ENCODE measurements at places on chromosomes 16 and 17.

GRCh38 chr16:23650674-23651416 lies 9.6 kb downstream of the DCTN5 start:
- DNase-seq = no peak

DNA sequence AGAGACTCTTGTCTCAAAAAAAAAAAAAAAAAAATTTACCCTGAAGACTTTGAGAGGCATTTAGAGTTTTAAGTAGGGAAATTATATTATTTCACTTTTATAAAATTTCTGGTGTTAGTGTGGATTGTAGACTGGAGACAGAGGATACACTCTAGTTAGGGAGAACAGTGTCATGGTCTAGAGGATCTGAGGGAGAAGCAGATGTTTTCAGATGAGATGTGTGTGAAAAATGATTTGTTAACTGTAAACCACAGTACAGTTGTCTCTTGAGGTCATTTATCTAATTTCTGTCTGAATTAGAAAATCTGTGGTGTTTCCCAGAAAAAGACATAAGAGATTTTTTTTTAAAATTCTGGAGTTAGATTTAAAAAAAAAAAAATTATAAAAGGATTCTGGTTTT lies 54.8 kb downstream of the NUP88 start:
- no peak for DNase-seq

GRCh38 chr17:75684249-75684648 lies 17.1 kb downstream of the SAP30BP start:
- DNase-seq = no peak

GRCh38 chr17:17361543-17361866 lies 58.3 kb downstream of the NT5M start:
- DNase-seq = no peak

DNA sequence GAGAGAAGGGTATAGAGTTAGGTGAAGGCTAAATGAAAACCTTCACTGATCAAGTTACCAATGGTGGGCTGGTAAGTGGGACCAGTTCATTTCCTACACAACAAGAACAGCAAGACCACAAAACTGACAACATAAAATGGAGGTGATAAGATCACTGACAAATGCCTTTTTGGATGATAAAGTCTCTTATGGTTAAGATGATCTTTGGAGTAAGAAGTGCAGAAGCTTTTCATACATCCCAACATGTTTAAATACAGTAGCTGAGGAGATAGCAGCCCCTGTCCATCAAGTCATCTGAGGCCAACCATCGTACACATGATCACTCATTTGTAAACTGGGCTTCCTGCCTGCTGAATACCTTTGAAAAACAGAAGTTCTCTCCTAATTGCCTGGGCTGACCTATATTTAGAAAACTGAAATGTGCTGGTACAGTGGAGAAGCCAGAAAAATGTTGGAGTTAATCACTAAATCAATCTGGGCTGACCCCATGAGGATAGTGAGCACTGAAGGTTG lies 259.0 kb upstream of the ZFHX3 start:
- DNase-seq = no peak

DNA sequence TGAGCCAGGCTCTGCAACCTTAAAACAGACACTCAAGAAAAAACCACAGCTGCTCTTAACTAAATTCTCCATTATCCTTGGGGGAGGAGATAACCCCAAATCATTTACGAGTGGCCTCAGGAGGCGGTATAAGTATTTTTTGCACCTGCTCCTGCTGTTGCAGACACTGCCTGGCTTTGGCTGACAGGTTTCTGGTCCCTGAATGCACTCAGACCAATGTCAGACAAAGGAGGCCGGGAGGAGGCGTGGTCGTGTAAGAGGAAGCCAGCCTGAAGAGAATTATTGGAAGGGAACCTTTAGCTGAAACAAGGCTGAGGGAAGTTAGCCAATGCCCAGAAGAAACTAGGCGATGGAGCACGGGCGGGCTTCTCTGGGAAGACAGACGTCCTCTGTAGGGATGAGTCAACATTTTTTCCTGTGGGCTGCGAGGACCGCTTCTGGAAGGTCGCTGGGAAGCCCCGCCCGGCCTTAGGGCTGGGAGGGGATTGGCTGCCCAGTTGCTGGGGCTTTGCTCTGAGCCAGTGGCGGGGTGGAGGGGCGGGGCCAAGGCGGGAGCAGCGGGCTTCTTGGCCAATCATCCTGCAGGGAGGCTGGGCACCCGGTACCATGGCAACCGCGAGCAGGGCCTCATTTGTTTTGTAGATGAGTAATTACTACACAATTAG lies 82.3 kb downstream of the CCDC182 start:
- no peak for DNase-seq

- no peak for DNase-seq
These were observed 28.7 kb downstream of the ARL4D start for GRCh38 chr17:43427362-43428043.

DNA sequence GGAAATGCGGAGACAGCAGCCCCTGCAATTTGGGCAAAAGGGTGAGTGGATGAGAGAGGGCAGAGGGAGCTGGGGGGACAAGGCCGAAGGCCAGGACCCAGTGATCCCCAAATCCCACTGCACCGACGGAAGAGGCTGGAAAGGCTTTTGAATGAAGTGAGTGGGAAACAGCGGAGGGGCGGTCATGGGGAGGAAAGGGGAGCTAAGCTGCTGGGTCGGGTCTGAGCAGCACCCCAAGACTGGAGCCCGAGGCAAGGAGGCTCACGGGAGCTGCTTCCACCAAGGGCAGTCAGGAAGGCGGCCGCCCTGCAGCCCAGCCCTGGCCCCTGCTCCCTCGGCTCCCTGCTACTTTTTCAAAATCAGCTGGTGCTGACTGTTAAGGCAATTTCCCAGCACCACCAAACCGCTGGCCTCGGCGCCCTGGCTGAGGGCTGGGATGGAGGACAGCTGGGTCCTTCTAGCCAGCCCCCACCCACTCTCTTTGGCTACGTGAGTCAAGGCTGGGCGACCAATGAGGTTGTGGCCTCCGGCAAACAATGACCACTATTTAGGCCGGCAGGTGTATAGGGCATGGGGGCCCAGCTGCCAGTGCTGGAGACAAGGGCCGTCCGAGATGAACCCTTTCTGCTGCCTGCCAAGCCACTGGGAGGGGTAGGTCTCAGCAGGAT lies 507 bp downstream of the SERPINF1 start:
- DNase-seq = no peak

DNA sequence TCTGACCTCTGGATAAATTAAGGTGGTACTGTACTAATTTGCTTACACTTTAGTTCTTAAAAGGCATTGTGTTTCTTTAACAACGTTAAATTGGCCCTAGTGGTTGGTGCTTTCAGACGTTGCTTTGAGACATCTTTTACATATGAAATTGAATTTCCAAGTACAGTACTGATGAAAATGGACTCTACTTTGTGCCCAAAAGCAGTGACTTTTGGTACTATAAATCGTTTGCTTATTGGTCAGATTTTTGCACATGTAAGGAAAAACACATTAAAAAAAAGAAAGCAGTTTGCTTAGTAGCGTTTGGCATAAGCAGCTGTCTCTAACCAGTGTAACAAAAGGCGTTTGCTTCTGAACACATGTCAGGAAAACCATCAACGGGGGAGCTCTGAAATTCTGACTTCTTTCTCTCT lies 139.6 kb downstream of the CDK5R1 start:
- DNase-seq = no peak

All from effector CD8-positive, alpha-beta T cell (primary cell).